ENCODE measurements at places on chromosomes 4 and X. TPM values are rescaled to one million over a fixed set of nuclear protein-coding genes. Genes with fewer than 3 reads are reported as not detected.
A peak's percentile ranks its signal among the peaks of the same experiment; 100 is the strongest.

The ZCCHC18 gene
- 0.64 TPM for total RNA-seq

The PFKFB1 gene
- not detected for total RNA-seq

DNA sequence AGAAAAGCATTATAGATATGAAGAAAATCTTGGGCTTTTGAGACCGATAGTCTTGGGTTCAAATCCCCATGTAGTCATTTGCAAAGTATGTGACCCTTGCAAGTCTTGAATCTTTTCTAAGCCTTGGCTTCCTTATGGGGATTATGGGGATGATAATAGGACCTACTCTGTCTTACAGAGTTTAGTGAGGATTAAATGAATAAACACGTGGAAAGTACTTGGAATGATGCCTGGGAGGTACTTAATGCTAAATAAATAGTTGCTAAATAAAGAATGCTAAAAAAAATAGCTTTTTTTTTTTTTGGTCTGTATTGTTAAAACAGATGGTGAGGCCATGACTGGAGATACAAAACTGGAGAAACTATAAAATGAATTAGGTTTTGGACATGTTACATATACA, 292.7 kb downstream of the GPAT3 start:
- DNase-seq: peak; percentile 14

GRCh38 chrX:384861-385260, 1.8 kb downstream of the PPP2R3B start:
- no peak for DNase-seq

Measured in LHCN-M2 (cell line).